T follicular helper cell (primary cell): ENCODE measurements at places on chromosomes 2 and 18.

DNA sequence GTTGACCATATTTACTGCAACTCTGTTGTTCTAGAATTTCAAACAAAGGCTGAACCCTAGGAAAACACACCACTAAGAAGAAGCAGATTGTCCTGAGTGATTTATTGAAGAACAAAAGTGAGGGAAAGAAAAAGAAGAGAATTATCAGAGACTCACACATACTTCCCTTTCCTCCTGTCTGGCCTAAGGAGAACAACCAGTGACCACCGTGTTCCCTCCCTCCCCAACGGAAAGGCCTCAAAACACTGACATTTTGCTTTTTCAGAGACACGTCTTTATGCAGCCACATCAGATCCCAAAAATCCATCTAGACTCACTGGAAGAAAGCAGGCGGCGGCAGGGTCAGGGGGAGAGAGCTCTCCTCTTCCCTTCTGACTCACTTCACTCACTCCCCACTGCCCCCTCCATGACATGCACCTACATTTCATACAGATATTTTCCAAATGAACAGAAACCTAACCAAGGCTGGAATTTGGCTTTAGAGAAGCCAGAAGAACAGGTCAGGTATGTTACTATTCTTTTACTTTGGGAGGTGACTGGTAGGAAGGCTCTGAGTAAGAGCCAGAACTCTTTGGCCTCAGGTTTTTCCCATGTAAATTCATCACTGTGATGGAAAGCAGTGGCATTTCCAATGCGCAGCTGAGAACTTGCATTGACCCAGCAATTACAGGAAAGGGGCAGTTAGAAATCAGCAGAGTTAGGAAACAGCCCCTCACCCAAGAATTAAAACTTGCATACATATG, 169.9 kb downstream of the BCL11A start:
- DNase-seq = no peak

GRCh38 chr2:231925303-231926179, 655 bp downstream of the NPPC start:
- DNase-seq = peak; percentile 40

GRCh38 chr2:38527338-38528007, 75.3 kb downstream of the HNRNPLL start:
- DNase-seq = no peak

- DNase-seq = no peak
These were observed 452.4 kb downstream of the LRATD1 start for GRCh38 chr2:15084826-15085489.

GRCh38 chr2:48200620-48201293, 294.5 kb upstream of the FBXO11 start:
- no peak for DNase-seq

GRCh38 chr2:236855866-236856847, 229.5 kb upstream of the COPS8 start:
- no peak for DNase-seq
